ENCODE measurements at places on chromosomes 1 and 21.

DNA sequence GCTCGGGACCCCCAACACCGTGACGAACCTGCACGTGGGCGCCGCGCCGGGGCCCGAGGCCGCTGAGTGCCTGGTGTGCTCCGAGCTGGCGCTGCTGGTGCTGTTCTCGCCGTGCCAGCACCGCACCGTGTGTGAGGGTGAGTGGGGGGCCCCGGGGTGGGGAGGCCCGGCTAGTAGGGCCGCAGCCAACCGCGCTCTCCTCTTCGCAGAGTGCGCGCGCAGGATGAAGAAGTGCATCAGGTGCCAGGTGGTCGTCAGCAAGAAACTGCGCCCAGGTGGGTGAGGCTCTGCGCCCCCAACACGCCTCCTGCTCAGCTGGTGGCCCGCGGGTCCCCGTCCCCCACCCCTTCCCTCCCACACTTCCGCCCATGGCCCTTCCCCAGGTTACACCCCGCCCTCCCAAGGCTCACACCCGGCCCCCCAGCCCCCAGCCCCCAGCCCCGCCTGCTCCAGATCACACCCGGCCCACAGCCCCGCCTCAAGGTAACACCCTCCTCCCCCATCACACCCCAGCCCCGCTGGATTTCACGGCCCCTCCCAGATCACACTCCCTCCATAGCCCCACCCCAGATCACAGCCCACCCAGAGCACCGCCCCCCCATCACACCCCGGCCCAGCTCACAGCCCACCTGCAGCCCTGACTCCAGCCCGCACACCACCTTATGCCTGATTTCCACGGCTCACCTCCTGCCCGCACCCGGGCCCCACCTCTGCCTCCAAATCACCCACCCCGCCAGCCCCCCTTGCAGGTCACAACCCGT is 2.4 kb upstream of the MMP23B start:
- no peak for DNase-seq

GRCh38 chr1:34013958-34014737 is 150.3 kb downstream of the HMGB4 start:
- DNase-seq = no peak

- no peak for DNase-seq
These were observed 88.0 kb downstream of the CD247 start for GRCh38 chr1:167430134-167430848.

GRCh38 chr1:112358061-112358770 is 37.8 kb upstream of the CTTNBP2NL start:
- no peak for DNase-seq

DNA sequence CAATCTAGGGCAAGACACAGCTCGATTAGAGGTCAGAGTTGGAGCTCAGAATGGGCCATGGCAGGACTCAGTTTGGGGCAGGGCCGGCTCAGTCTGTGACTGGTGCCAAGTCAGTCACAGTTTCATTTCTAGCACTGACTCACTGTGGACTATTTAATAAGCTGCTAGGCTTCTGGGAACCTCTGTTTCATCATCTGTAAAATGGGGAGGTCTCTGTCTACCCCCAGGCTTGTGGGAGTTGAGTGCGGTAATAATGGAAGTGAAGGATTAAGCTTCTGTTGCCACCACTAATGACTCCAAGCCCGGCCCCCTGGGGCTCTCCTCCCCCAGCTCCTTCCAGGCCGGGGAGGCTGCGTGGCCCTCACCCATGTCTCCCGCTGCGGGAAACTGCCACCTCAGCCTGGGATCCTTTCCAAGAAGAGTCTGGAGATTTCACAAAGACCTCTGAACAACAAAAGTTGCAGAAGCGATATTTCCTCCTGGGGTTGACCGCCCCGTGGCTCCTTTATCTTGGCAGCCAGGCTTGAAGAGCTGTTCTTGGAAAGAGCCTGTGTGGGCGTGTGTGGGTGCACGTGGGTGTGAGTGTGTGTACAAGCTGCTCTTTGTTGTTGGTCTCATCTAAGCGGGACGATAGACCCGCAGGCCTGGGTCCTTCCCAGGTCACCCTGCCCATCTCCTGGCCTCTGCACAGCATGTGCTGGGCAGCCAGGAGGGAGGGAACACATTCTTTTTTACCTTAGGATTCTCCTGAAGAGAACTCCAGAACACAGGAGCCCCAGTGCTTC is 29.1 kb downstream of the KNCN start:
- no peak for DNase-seq

- no peak for DNase-seq
These were observed 2.5 kb upstream of the TMPRSS2 start for GRCh38 chr21:41510500-41510899.

- no peak for DNase-seq
These were observed 23.7 kb upstream of the TIAM1 start for GRCh38 chr21:31367801-31368200.

- DNase-seq = no peak
These were observed 152.7 kb downstream of the DAB1 start for GRCh38 chr1:57270927-57271698.

- no peak for DNase-seq
These were observed 79.2 kb downstream of the ARHGEF10L start for GRCh38 chr1:17618558-17619247.

DNA sequence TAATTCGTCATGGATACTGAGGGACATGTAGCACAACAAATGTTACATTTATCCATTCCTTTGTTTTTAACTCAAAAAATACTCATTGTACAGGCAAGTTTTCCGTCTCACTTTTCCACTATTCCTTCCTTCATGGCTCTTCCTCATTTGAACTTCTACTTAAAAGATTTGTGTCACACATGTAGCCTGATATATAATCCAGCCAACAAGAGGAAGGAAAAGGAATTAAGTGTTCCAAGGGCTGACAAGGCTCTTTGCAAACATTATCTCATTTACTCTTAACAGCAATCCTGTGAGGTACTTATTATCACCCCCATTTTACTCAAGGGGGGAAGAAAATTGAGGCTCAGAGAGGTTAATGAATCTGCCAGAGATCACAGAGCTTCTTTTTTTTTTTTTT is 22.9 kb downstream of the CD244 start:
- DNase-seq = no peak

- no peak for DNase-seq
These were observed 19.7 kb upstream of the MX1 start for GRCh38 chr21:41406340-41406739.

- DNase-seq = no peak
These were observed 111.9 kb upstream of the KAZN start for GRCh38 chr1:14486401-14487201.

- no peak for DNase-seq
These were observed 31.2 kb downstream of the BACE2 start for GRCh38 chr21:41199123-41199522.

DNA sequence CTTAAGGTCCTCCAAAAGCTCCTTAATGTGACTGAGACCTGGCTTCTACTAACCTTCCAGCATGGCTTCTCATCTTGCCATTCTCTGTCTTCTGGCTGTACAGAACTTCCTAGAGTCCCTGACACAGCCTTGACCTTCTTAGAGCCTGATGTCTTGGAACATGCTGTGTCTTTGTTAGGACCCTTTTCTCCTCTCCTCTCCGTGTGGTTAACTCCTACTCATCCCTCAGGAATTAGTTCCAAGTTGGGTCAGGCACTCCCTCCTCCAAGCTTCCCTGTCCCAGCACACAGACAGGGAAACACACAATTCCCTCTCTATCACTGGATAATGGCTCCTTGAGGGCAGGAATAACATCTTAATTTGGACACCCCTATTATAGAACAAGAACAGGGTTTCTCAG is 275.4 kb upstream of the USP24 start:
- no peak for DNase-seq

GRCh38 chr1:228940526-228940925 is 205.2 kb downstream of the RHOU start:
- DNase-seq = no peak

- no peak for DNase-seq
These were observed 46.9 kb upstream of the SMYD2 start for GRCh38 chr1:214233856-214234634.

DNA sequence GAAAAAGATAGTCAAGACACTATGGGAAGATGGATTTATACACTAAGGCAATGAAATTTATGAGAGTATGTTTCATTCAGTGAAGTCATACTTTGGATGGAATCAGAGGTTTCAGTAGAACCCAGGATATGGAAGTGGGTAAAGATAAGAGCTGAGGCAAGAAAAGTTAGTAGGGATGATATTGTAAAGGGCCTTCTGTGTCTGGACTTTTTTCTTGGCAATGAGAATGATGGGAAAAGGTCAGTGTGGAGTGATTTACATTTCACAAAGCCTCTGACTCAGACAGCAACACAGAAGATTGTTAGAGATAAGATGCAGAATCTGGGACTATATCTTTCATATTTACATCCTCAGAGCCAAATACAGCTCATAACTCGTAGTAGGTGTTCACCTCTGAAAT is 32.1 kb downstream of the SH3BGR start:
- DNase-seq = peak; percentile 2

GRCh38 chr1:230109895-230110667 is 43.0 kb downstream of the GALNT2 start:
- DNase-seq = no peak
